ENCODE measurements at places on chromosomes 5 and 9. TPM values are rescaled to one million over a fixed set of nuclear protein-coding genes. Genes with fewer than 3 reads are reported as not detected.

GRCh38 chr5:146005264-146005663 lies 68.9 kb downstream of the SH3RF2 start:
- H3K27ac ChIP-seq = no peak overlapping the region
- H3K4me3 ChIP-seq = no peak overlapping the region
- H3K27me3 ChIP-seq = no peaks in the 10 kb centered on the region
- peaks cover 14% of the 10 kb centered on the region for H3K4me1 ChIP-seq
- H3K36me3 ChIP-seq = no peaks in the 10 kb centered on the region

- no peak for DNase-seq
- H3K4me1 ChIP-seq = peaks cover 3% of the 10 kb centered on the region
- H3K36me3 ChIP-seq = no peaks in the 10 kb centered on the region
- H3K27me3 ChIP-seq = no peaks in the 10 kb centered on the region
Observed at GRCh38 chr5:58439094-58439644, 20.7 kb downstream of the PLK2 start.

DNA sequence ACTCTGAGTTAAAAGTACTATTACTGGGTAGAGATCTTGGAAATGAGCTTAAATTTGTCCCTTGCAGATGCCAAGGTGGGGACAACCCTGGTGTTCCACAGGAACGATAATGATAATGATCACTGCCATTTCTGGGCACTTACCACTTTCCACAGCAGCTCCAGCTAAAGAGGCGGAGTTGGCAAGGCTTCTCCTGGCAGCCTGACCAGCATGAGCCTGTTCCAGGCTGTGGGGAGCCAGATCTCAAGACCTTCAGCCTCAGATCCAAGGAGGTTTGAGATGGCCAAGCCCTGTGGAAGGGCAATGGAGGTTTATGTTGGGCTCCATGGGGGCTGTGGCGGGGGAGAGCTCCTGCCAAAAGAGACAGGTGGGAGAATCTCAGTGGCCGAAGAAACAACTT lies 244.9 kb upstream of the MVB12B start:
- H3K27ac ChIP-seq = no peak overlapping the region
- H3K4me1 ChIP-seq = no peaks in the 10 kb centered on the region
- H3K36me3 ChIP-seq = no peaks in the 10 kb centered on the region
- no peak overlapping the region for H3K4me3 ChIP-seq
- peaks cover 46% of the 10 kb centered on the region for H3K27me3 ChIP-seq

DNA sequence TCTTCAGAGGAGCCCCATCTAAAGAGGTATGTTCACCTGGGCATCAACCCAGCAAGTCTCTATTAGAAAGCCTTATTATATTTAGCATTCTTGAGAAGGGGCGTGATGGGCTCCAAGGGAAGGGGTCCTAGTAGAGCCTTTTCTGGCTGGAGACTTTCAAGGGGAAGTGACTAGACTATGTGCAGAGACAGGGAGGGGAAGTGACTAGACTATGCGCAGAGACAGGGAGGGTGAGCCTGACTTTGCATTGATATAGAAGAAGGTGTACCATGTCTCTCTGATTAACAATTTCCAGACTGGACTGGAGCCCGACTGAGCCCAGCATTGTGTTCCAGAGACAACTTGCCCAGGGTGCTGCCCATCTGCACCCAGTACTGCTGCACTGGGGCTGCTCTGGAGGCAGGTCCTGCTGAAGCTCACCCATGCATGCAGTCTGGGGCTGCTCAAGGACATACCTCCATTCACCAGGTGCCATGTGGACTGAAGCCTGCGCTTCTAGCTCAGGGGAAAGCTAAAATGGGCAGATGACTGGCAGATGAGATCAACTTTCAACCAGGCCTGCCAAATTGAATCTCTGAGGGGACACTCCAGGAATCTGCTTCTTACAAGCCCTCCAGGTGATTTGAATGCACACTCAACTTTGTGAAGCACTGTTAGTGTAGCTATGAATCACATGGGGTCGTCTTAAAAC lies 83.0 kb upstream of the GNA14 start:
- DNase-seq = no peak
- peaks cover 18% of the 10 kb centered on the region for H3K36me3 ChIP-seq
- peaks cover 32% of the 10 kb centered on the region for H3K4me1 ChIP-seq

DNA sequence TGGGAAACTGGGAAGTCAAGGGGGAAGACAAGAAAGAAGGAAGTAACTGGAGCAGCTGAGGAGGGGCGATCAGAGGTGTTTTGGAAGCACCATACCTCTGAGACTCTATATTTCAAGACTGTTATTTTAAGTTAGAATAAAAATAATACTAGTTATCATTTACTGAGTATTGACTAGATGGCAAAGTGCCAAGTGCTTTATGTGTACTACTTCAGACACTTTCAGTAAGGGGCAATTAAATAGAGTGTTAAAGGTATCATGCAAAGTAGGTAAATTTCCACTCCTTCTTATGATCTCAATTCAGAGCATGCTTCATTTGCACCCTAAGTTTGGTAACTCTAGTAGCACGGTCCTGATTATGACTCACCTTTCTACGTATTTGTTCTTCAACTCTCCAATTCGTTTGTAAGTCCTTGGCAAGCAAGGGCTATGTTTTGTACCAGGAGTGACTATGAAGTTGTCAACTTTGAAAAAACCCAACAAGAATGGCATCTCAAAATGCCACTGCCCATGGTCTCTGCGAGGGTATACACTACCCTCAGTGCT lies 152.4 kb upstream of the RAPGEF1 start:
- no peak overlapping the region for H3K4me3 ChIP-seq
- no peak for DNase-seq
- peaks cover 23% of the 10 kb centered on the region for H3K4me1 ChIP-seq
- no peak overlapping the region for H3K27ac ChIP-seq

The RNF183 gene
- not detected for total RNA-seq

All from chondrocyte (in vitro differentiated cells).